ENCODE measurements at places on chromosomes 12 and 14. TPM values are rescaled to one million over a fixed set of nuclear protein-coding genes. Genes with fewer than 3 reads are reported as not detected.

Gene CLEC4C
- not detected for total RNA-seq

Gene GNG2
- total RNA-seq, result 2.1 TPM

Gene GLS2
- total RNA-seq, result not detected

Gene SIVA1
- 170 TPM for total RNA-seq

Gene CARMIL3
- total RNA-seq, result 0.47 TPM

Gene MYO1H
- not detected for total RNA-seq
